ENCODE measurements at places on chromosomes 2 and 18.
A peak's percentile ranks its signal among the peaks of the same experiment; 100 is the strongest.

GRCh38 chr18:36594621-36595020 lies 234.2 kb downstream of the TPGS2 start:
- no peak for DNase-seq

- no peak for DNase-seq
Observed at GRCh38 chr2:168601741-168602140, 145.7 kb downstream of the CERS6 start.

GRCh38 chr2:220273082-220273481 lies 645.7 kb downstream of the SLC4A3 start:
- DNase-seq: no peak

- DNase-seq: no peak
Observed at GRCh38 chr18:72468021-72468710, 76.0 kb downstream of the CBLN2 start.

GRCh38 chr2:233029321-233029720 lies 3.2 kb upstream of the NEU2 start:
- DNase-seq: no peak

- no peak for DNase-seq
Observed at GRCh38 chr2:60252581-60253150, 300.8 kb downstream of the BCL11A start.

DNA sequence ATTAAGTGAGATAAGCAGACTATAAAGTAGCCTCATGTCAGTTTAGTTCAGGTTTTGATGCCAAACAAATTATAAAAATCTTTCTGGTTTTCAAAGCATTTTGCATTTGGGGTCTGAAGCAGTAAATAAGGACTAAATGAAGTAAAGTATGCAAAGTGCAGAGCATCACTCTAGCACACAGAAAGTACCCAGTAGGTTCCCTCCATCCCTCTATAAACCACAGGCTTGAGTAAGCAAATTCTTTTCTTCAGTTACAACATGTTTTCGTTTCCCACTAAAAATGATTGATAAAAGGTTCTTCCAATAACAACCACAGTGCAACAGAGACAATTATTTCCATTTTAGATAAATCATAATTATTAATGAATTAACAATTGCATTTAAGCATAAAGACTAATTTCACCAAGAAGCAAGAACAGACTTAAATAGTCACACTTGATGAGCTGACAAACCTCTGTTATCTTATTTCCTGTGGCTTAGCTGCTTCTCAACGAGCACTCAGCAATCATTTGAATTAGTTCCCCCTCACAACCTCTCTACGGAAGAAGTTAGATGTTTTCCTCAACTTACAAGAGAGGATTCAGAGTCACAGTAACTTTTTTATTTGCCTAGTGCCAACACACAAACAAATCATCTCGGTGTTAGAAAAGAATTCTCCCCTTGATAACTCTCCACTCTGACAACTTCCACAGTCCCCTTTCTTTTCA lies 249.8 kb downstream of the NBAS start:
- DNase-seq: no peak

DNA sequence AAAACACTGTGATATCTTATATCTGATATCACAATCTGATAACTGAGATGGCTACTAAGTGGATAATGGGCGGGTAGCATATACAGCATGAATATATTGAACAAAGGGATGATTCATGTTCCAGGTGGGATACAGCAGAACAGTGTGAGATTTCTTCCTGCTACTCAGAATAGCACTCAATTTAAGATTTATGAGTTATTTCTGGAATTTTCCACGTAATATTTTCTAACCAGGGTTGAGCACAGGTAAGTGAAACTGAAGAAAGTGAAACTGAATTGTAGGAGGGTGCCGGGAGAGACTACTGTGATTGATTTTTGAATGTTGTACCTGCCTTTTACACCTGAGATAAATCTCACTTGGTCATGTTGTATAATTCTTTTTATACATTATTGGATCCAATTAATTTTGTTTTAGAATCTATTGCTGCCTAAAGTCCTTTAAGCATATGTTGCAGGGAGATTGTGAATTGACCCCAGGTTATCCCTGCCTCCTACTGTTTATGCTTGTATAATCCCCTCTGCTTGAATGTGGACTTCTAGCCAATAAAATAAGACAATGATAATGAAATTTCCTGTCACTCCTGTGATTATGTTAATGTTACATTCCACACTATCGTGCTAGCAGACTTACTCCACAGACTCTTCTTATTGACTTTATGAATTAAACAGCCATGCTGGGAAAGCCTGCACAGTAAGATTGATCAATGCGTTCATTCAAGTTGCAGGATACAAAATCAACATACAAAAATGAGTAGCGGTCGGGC lies 67.6 kb upstream of the RBBP8 start:
- DNase-seq: no peak

- DNase-seq: peak; percentile 94
Observed at GRCh38 chr2:231706731-231707624, 1.3 kb upstream of the PTMA start.

- no peak for DNase-seq
Observed at GRCh38 chr2:226898897-226899296, 63.0 kb downstream of the RHBDD1 start.

- DNase-seq: no peak
Observed at GRCh38 chr2:86054535-86055082, 51.1 kb downstream of the POLR1A start.

DNA sequence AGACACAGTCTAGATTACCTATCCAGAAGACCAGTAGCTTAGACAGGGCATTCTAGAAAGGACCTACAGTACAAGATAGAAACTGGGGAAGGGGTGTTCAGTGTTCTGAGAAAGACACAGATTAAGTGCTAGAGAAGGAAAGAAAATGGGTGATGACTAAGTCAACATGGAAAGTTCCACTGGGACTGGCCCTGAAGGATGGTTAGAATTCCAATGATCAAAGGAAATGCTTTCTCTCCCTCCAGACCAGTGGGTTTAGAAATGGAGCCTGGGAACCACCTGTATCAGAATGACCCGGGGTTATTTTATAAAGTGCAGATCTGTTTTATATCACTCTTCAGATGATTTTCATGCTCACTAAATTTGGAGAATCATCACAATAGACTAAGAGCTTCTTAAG lies 5.8 kb upstream of the COLEC12 start:
- DNase-seq: no peak

DNA sequence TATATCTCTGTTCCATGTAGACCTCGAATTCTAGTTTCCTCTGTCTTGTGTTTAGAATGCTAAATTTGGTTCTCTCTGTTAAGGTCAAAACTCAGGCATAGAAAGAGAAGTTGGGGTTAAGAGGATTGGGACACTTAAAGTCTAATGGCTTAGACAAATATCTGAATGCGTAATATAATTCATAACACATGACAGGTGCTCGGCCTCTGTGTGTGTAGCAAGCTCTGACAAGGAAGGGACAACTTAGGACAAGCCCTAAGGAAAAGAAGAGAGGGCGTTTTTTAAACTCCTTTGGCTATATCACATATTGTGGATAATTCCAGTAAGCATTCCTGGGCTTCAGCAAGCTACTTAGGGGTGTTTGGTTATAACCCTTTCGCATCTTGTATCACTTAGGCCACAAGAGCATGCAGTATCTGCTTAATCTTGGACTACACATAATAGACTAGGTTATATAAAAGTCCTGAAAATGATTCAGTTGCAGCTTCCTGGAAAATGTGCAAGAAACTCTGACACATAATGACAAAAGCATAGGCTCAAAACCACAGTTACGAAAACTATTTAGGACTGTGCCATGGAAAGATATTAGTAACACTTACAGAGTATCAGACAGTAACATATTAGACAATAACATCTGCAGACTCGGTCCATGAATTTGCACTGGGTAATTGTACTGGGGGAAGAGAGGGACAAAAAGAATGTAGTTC lies 16.1 kb upstream of the CREB1 start:
- DNase-seq: no peak

- no peak for DNase-seq
Observed at GRCh38 chr2:150274108-150274507, 213.4 kb downstream of the RND3 start.

- no peak for DNase-seq
Observed at GRCh38 chr2:64267699-64268098, 123.5 kb upstream of the PELI1 start.

GRCh38 chr2:20016346-20016745 lies 3.9 kb upstream of the MATN3 start:
- no peak for DNase-seq

- DNase-seq: no peak
Observed at GRCh38 chr2:168731616-168732015, 70.8 kb upstream of the NOSTRIN start.

DNA sequence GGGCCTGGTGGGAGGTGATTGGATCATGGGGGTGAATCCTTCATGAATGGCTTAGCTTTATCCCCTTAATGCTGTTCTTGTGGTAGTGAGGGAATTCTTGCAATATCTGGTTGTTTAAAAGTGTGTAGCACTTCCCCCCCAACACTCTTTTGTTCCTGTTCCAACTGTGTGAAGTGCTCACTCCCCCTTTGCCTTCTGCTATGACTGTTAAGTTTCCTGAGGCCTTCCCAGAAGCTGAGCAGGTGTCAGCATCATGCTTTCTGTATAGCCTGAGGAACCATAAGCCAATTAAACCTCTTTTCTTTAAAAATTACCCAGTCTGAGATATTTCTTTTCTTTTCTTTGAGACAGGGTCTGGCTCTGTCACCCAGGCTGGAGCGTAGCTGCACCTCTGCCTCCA lies 139.4 kb downstream of the RNF152 start:
- DNase-seq: no peak

DNA sequence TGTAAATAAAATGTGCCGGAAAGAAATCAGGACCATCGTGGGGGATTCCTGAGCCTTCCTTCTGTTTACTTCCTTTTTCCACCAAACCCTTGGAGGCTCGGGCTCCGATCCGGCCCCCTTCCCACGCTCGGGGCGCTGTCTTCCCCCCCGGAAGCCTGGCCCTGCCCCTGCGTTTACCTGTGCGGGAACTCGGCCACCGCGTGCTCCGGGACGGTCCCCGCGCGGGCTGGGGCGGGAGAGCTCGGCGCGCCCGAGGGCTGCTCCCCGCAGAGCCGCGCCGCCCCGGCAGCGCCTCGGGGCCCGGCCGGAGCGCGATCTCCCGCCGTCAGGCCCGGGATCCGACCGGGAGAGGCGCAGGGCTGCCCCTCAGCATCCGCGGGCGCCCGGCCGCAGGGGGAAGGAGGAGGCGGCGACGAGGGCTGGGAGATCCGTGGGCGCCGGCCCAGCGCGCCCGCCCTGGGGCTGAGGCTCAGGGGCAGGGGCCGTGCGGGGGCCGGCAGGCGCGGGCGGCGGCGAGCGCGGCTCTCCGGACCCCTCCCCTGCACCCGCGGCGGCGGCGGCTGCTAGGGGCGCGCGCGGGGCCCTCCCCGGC lies 435 bp downstream of the ADCY3 start:
- DNase-seq: no peak

GRCh38 chr2:33229646-33230045 lies 246.8 kb upstream of the RASGRP3 start:
- no peak for DNase-seq

DNA sequence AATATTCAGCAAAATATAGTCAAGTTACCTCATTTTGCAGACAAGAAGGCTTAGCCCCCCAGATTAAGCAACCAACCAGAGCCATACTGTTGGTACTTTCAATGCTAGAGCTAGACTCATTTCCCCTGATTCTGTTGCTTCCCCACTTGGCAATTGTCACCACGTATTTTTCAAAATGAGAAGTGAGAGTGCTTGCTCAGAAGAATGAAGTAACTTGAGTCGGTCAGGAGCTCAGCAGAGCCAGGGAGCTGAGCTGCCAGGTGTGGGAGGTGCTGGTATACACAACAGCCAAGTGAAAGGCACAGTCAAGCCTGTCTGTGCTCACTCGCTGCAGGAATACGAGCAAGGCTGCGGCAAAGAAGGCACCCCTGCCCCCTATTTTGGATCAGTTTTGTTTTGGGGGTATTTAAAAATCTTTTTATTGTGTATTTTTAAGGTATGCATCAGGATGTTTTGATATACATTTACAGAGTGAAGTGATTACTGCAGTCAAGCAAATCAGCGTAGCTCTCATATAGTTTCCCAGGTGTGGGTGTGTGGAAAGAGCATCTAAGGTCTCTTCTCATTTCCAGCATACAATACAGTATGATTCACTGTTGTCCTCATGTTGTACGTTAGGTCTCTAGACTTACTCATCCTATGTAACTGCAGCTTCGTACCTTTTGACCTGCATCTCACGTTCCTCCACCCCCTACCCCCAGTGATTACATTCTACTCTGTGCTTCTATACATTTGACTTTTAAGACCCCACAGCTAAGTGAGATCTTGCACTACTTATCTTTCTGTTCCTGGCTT lies 62.4 kb downstream of the MRPS9 start:
- no peak for DNase-seq

GRCh38 chr18:31093294-31093693 lies 8.9 kb downstream of the DSC2 start:
- DNase-seq: no peak

GRCh38 chr2:191957996-191958860 lies 111.3 kb upstream of the CAVIN2 start:
- no peak for DNase-seq

DNA sequence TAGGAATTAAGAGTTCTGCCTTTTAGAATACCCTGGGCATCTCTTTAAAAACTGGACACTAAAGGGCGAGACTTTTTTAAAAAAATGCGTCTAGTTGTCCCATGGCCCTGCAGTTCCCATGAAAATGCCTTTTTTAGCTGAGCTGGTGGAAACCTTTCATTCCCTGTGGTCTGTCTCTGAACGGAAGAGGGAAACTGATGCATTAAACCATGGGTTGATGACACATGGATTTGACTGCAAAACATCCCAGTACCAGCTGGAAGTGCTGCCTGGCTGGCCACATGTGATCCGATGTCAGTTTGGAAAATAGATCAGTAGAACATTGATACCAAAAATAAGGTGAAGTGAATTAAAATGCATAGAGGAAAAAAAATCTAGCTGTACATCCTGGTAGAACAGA lies 129.2 kb downstream of the MYO1B start:
- no peak for DNase-seq

Data from COLO829 (cell line).